Muscle of leg (tissue), 16 donors: ENCODE measurements at places on chromosomes 7 and 10. TPM values are rescaled to one million over a fixed set of nuclear protein-coding genes. Genes with fewer than 3 reads are reported as not detected.

GRCh38 chr7:26291699-26292538 is at the start of gene SNX10:
Gene SNX10 (plus strand): TSS chr7:26291862. CDS start chr7:26346443, 54,581 bp downstream.
- DNase-seq = peak; percentile 61

GRCh38 chr7:140333223-140333622 is 65.1 kb downstream of the SLC37A3 start:
- DNase-seq = no peak

SLC26A5 gene
- not detected for total RNA-seq

KCNIP2 gene
- total RNA-seq = 2.0 TPM
